ENCODE measurements at places on chromosomes 12 and 14.
A peak's percentile ranks its signal among the peaks of the same experiment; 100 is the strongest.

DNA sequence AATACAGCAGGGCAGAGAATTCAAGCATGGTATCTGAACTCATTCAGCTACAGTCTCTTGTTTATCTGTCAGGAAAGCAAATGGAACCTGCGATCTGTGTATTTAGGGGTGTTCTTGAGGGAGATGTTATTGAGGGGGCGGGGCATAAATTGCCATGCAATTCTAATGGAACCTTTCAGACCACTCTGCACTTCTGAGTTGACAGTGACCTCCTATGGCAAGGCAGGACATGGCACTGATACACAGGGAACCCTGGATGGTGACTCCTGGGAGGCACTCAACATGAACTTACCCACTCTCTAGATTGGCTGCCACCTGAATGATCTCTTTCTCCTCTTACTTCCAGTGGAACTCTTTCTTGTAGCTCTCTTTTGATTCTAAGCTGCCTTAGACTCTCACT lies 787.3 kb downstream of the VRK1 start:
- no peak for DNase-seq

DNA sequence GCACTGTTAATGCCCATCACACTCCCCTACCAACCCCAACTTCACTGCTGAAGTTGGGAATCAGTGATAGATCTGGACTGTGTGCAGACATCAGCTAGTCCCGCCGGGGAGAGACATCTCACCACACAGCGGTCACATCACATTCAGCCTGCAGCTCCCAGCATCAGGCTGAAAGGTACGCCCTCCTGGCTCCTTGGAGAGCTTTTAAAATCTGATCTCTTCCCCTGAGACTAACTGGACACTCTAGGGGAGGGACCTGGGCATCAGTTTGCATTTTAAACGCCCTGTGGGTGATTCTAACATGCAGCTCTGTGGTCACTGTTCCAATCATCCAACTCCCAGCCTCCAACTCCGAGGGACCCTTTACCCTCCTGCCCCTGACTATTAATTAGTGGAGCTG lies 58.4 kb downstream of the CCDC85C start:
- no peak for DNase-seq

GRCh38 chr14:102509746-102510615 lies at the start of gene ANKRD9:
Gene ANKRD9 (minus strand): TSS chr14:102509776. CDS start chr14:102507889, 1,887 bp downstream.
- peak; percentile 71 for DNase-seq

DNA sequence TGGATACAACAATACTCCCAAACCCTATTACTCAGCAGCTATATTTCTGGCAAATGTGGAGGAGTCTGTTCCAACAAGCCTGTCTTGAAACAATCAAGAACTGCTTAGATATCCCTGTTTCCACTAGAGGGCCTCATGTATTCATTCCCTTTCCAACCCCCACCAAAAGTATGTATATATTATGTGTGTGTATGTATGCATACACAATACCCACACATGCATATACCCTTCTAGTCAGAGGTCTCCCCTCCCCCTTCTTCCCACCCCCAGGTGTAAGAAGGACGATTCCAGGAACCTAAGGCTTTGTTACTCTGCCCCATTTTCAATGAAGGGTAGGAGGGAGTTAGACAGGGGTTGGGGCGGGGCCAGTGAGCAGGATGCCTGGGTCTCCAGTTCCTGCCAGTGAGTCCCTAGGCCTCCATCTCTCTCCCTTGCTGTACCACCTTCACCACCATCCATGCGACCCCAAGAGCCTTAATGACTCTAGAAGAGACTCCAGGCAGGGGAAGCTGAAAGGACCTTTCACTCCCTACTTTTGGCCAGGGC lies at the start of gene DGKA:
DGKA (plus strand) TSS at position 392 of the 546 bp plus-strand sequence. CDS start 5,342 bp downstream, outside the sequence.
- DNase-seq: peak; percentile 68

GRCh38 chr14:71465316-71465715 lies 466.9 kb upstream of the RGS6 start:
- no peak for DNase-seq

DNA sequence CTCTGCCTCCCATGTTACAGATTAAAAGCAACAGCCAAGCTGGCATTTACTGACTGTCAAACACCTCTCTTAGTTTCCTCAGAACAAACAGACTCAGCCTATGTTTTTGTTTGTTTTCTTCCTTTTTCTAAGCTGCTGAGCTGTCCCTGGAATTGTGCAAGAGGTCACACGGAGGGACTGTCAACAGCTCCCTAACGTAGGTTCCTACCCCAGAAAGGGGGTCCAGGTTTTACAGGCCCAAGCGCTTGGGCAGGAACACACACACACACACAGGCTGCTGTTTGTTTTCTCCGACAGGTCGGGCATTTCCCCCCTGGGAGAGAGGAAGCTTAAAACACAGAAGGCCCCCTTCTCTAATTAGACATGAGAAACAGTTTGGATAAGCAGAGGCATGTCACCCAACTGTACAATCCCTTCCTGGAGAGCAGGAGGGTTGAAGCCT lies 739.6 kb upstream of the TBX3 start:
- DNase-seq: no peak

DNA sequence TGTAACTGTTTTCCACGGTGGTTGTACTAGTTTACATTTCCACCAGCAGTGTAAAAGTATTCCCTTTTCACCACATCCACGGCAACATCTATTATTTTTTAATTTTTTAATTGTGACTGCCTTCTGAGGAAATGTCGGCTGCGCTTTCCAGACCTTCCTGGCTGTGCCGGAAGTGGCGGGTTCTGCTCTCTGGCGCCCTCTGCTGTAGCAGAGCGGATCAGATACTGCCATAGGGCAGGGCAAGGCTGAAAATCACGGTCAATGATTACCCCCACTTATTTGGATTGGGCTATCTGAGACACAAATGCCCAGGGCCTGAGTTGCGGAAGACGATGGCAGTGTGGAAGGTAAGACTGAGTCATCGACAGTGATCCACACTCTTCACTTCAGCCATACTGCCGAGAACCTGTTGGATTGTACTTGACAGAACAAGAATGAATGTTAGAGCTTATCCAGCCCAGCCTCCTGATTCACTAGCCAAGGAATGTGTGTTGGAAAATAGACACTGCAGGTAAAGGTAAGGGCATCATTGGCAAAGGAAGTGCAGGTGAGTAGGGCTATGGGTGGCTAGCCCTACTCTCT lies 124.2 kb downstream of the NTF3 start:
- no peak for DNase-seq

DNA sequence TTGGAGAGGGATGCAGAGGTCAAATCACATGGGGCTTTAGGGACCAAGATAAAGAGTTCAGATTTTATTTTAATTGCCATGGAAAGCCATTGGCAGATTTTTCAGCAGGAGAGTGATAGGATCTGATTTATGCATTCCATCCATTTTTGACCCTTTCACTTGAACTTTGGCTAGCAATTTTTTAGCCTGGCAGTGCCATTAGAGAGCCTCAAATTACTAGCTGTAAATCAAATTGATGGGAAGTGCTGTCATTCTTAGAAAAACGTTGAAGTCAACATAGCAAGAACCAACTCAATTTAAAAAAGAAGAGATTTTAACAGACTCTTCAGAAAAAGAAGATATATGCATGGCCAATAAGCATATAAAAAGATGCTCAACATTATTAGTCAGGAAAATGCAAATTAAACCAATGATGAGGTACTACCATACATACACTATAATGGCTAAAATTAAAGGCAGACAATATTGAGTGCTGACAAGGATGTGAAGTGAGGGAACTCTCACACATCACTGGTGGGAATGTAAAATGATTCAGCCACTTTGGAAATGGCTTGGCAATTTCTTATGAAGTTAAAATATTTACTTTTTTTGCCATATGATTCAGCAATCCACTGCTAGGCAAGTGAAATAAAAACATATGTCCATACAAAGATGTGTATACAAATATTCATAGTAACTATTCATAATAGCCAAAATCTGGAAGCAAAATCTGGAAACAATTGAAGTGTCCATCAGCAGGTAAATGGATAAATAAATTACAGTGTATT lies 89.7 kb downstream of the PTCSC3 start:
- DNase-seq: no peak

DNA sequence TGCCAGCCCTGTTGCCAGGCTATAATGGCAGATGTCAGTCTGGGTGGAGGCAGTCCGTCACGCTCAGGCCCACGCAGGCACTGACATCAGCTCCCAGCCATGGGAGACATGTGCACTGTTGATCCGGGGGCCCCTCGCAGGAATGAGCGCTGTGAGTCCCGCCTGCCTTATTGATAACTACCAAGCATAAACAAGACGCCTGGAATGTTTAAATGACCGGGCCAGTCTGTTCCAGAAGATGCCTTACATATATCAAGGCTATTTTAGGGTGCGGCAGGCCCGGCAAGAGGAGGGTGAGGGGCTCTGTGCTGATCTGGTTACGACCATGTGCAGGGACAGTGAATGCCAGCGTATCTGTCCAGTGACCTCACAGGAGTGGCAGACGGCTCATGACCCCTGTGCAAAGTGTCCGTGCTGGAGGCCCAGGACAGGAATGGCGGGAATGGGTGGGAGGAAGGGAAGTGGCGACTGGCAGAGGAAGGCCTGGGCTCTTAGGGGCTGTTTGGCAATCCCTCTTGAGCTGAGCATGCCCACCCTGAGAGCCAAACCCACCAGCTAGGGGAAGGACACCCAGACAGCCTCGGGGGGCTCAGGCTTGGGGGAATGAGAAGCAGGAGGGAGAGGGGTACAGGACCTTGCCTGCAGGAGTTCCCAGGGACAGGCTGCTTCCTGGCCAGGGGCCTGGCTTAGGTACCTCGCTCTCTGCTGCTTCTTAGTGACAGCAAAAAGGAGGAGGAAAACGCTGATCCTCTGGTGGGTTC lies 49.3 kb downstream of the DLK1 start:
- DNase-seq: no peak

- DNase-seq: no peak
These were observed 1088.3 kb upstream of the SEL1L start for GRCh38 chr14:82621881-82622450.

DNA sequence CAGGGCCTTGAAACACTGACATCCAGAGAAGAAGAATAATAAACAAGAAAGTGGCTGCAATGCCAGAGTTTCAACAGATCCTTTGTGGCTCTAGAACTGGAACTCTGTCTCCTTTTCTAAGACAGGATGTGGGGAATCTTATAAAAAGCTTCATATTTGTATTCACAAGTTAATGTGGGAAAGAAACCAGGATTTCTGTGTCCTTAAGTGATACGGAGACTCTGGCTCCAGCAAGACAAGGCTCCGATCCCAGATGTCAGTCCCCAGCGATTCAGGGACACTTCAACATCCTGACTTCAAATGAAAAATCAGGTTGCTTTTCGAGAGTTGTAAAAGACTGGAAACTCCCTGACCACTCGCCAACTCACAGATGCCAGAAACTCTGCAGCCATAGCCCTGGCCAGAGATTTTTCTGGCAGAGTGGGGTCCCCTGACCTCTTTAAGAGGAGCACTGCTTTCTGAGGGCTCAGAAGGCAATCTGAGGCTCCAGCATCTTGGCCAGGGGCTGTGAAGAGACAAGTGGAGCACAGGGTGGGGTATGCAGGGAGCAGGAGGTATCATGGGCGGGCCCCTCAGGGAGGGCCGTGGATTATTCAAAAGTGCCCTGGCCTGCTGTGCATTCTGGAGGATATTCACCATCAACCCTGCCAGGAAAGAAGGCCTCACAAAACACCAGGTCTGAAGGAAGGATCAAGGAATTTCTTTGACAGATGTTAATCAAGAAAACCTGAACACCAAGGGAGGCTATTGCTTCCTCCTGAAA lies 53.3 kb downstream of the TMX1 start:
- DNase-seq: no peak

- no peak for DNase-seq
These were observed 8.6 kb downstream of the LGR5 start for GRCh38 chr12:71448150-71448581.

DNA sequence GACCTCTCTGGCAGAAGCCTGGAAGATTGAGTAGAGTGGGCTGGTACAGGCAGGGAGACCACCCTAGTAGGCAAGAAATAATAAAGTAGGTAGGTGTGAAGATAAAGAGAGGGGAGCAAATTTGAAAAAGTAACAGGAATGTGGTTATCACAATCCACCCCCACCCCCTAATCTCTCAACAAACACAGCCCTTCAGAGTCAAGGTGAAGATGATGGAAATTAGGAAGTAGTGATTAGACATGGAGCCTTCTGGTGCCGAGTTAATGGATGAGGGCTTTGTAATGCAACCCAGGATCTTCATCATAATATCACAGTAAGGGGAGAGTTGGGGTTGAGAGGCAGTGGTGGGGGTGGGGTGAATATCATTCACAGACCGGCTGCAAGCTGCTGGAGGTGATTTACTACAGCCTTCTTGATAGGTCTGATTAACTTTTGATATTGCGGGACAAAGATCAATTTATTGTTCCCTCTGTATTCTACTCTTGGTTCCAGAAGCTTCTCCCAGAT lies 29.2 kb upstream of the CRY1 start:
- DNase-seq: no peak

- DNase-seq: no peak
These were observed 7.1 kb upstream of the CCDC175 start for GRCh38 chr14:59583755-59584154.

Measured in central memory CD4-positive, alpha-beta T cell (primary cell).